ENCODE measurements at places on chromosomes 16 and 17.

DNA sequence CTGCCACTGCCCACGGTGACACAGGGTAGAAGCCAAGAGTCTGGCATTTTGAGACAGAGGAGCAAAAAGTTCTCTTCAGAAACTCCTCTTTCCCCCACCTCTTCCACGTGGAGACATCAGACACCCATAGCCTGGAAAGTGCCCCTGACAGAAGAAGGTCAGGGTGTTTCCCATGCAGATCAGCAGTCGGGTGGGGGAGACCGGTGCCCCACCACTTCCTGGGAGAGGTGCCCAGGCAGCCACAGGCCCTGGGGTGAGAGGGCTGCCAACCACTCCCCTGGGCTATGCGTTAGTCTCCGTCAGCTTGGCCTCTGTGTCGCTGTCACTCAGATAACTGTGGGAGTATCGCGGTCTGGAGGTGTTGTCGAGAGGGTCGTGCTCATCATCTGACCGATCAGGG is 31.5 kb downstream of the PIPOX start:
- DNase-seq: no peak

- DNase-seq: peak; percentile 56
These were observed 1.4 kb downstream of the FKBP10 start for GRCh38 chr17:41814195-41814594.

- DNase-seq: no peak
These were observed 4.4 kb upstream of the BAHCC1 start for GRCh38 chr17:81390873-81391255.

GRCh38 chr17:57313097-57313835 is 56.9 kb downstream of the MSI2 start:
- DNase-seq: no peak

GRCh38 chr17:3659541-3660111 is 8.8 kb downstream of the TAX1BP3 start:
- DNase-seq: no peak

DNA sequence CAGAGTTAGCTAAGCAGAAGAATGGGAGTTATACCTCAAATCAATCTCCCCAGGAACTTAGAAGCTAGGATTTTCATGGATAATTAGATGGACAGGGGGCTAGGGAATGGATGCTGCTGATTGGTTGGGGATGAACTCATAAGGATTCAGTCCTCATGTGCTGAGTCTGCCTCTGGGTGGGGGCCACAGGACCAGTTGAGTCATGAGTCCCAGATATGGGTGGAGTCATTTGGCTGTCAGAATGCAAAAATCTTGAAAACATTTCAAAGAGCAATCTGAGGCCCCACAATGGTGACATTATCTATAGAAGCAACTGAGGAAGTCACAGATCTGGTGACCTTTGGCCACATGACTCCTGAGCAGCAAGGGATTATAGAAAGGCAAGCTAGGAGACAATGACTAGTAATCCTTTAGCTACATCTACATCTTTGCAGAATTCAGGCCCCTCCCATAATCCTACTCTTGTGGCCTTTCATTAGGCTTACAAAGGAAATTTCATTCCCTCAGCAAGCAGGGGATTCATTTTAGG is 82.6 kb upstream of the CCL2 start:
- DNase-seq: no peak

DNA sequence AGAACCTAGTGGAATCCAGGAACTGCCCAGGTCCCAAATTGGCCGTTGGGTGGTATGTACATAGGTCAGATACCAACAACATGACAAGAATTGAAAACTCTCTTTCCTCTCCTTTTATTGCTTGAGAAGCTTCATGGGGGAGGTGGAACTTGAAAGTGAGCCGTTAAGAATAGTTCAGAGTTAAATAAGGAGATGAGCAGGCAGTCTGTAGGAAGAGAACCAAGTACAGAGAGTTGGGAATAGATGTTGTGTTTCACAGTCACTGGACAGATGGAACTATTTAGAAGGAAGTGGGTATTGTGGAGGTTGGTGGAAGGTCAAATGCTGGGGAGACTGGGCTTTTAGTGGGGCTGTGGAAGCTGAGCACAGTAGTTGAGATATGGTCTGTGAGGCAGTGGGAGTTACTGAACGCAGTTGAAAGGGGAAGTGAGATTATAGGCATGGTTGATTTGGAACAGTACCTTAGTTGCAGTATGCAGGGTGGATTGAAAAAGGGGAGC is 26.4 kb downstream of the ARHGAP44 start:
- peak; percentile 10 for DNase-seq

DNA sequence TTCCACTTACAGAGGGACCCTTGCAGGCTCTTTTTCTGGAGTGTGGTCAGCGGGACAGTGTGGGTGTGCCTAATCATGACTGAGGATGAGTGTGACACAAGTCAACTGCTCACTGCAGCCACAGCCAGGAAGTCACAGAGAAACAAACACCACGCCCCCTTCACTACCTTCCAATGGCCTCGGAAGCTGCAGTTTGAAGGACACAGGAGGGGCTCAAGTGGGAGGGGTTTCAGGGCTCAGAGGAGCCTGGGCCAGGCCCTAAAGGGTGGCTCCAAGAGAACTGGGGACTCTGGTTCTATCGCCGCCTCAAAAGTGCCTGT is 116.2 kb upstream of the SDK2 start:
- DNase-seq: no peak

DNA sequence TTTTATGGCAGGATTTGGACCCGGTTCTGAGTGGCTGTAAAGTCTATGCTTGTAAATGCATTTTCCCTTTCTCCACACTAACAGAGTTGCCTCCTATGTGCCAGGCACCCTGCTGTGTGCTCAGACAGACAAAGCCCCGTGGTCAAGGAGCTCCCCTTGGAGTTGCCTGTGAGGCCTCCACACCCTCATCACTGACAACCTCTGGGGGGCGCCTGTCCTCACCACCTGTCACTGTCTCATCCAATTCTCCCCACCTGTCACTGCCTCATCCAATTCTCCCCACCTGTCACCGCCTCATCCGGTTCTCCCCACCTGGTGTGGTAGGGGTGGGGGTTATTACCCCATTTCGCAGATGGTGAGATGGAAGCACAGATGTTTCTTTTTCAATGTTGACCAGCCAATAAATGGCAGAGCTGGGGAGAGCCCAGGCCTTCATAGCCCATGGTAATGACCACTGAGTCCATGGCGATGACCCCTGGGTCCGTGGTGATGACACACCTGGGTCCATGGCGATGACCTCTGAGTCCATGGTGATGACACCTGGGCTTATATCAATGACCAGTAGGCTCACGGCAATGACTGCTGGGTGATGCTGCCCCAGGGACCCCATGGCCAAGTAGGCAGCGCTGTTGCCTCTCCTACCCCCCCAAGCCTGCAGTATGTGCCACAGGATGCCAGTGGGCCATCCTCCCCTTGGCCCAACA is 150.1 kb downstream of the IRF8 start:
- DNase-seq: peak; percentile 26

All from kidney (tissue), 22 donors.